ENCODE measurements at places on chromosomes 16 and 17.

- peak; percentile 84 for DNase-seq
These were observed 7.8 kb downstream of the RARA start for GRCh38 chr17:40316571-40317344.

GRCh38 chr17:64083563-64084085 is 46.3 kb downstream of the ERN1 start:
- DNase-seq: no peak

- no peak for DNase-seq
These were observed 31.4 kb downstream of the ANKFN1 start for GRCh38 chr17:56184650-56185049.

DNA sequence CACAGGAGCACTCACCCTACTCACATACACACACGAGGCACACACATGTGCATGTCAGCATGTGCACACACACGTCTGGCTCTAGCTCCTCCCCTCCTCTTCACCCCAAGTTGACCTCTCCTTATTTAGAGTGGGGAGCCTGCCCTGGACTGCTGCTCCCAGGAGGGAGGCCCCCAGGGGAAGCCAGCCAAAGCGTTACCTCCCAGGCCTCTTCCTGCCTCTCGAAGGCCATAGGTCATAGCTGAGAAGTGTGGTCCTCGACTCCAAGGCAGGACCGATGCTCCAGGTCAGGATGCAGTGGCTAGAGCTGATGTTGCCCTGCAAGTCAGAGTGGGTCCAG is 18.8 kb downstream of the POLR3K start:
- no peak for DNase-seq

DNA sequence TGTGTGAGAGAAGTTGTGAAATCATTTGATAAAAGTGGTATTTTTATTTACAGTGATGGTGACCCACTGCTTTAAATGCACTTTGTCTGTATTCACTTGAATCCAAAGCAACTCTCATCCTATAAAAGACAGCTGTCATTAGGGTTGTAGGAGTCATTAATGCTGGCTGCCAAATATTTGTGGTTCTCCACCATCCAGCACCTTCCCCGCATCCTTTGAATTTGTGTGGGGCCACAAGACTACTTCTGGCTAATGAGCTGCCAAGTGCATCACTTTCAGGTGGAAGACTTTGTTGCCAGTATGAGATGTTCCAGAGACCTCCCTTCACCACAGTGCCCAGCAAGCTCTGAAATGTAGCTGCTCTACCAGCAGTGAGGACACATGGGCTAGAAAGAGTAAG is 43.4 kb downstream of the CMTM3 start:
- no peak for DNase-seq

DNA sequence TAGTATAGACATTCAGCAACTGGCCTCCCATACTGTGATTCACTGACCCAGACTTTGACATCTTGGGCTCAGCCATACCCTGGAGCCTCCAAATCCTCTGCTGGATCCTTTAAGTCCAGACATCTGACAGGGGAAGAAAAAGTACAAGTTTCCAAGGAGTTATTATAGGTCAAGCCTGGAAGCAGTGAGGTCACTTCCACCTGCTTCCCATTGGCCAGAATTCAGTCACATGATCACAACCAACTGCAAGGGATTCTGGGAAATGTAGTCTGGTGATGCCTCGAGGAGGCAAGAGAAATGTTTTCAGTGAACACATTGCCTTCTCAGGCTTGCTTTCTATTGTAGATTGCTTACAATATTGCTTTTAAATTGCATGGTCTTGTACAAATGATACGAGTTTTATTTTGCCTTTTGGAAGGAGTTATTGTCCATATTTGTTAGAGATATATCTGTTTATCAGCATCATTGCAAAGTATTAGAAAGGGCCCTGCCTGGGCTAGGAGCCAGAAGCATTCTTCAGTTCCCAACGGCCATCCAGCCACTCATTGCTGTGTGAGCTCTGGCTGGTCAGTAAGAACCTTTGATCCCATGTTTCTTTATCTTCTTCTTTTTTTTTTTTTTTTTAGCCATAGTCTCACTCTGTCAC is 696.9 kb downstream of the WWOX start:
- peak; percentile 42 for DNase-seq

GRCh38 chr17:7843257-7843535 is 9.2 kb downstream of the KDM6B start:
- DNase-seq: no peak

DNA sequence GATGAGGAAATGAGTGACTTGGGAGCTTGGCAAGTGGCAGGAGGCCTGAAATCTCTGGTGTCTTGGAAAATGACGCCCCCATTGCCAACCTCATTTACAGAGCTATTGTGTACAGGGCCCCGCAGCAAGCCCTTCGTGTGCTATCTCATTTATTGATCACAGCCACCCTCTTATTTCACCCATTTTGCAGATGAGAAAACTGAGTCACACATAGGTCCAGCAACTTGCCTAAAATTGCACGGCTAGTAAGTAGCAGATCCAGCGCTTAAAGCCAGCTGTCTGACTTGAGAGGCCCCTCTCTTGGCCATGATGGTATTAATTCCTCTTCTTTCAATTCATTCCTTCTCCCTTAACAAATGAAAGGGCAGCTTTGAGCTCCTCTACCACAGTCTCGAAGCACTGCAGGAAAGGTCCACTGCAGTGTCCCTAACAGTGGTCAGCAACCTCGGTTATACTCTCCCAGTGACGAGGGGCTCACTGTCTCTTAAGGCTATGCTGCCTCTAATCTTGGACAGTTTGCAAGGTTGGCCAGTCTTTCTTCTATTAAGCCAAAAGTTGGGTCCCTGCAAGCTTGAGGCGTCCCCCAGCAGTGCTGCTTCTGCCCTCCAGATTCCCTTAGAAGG is 162.2 kb downstream of the COPRS start:
- DNase-seq: no peak

DNA sequence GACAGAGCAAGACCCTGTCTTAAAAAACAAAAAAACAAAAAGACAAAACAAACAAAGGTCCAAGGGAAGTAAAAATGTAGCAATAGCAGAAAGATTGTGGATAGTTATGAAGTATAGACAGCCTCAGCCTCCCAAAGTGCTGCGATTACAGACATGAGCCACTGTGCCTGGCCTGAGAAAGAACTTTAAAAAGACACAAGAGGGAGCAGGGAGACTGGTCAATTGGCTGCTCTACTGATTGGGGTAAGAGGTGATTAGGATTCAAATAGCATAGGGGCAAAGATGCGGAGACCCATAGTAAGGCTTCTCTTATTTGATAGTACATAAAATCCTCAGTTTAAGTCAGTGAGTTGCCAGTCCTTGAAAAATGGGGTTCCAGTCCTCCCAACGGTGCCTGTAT is 518.2 kb upstream of the GOT2 start:
- DNase-seq: no peak

DNA sequence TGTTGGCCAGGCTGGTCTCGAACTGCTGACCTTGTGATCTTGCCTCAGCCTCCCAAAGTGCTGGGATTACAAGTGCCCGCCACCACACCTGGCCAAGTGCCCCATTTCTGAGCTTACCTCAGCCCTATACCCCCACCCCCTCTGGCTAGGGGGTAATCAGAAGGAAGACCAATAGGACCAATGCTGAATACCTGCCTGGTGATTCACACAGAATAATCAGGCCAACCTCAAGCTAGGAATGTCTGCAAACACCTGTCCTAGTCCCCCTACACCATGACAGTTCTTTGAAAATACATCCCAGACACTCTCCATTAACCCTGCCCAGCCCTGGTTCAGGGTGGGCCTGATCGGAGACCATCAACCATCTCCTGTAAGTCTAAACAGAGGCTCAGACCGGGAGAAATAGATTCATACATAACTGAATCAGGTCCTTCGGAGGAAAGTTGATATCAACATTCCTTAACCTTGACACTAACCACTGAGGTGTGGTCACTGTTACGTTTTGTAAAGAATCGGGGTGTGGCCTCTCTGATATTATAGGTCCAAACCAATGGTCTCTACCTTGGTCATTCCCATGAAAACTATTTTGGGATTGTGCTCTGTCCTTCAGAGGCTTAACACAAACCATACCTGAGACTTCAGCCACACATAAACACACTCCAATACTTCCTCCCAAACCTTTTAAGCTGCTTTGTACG is 130.8 kb downstream of the GAS7 start:
- DNase-seq: no peak

GRCh38 chr16:77509796-77510195 is 75.0 kb upstream of the ADAMTS18 start:
- DNase-seq: no peak

GRCh38 chr17:55284001-55284884 is 19.5 kb downstream of the HLF start:
- peak; percentile 65 for DNase-seq

DNA sequence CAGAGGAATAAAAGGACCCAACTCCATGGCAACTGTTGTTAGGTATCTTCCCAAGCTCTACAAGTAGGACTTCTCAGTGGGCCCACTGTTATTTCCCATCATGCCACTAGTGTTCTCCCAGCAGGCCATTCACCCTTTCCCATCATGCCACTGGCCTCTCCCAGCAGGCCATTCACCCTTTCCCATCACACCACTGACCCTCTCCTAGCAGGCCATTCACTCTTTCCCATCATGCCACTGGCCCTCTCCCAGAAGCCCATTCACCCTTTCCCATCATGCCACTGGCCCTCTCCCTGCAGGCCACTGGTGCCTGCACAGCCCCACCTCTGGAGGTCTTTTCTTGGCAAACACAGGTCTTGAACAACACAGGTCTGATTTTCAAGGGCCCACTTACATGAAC is 36.3 kb downstream of the IFT140 start:
- DNase-seq: no peak

- DNase-seq: no peak
These were observed 54.8 kb downstream of the VAC14 start for GRCh38 chr16:70746040-70746707.

- no peak for DNase-seq
These were observed 21.9 kb downstream of the TPSD1 start for GRCh38 chr16:1277617-1278282.

- DNase-seq: no peak
These were observed 368.8 kb downstream of the SNX29 start for GRCh38 chr16:12345349-12345748.

DNA sequence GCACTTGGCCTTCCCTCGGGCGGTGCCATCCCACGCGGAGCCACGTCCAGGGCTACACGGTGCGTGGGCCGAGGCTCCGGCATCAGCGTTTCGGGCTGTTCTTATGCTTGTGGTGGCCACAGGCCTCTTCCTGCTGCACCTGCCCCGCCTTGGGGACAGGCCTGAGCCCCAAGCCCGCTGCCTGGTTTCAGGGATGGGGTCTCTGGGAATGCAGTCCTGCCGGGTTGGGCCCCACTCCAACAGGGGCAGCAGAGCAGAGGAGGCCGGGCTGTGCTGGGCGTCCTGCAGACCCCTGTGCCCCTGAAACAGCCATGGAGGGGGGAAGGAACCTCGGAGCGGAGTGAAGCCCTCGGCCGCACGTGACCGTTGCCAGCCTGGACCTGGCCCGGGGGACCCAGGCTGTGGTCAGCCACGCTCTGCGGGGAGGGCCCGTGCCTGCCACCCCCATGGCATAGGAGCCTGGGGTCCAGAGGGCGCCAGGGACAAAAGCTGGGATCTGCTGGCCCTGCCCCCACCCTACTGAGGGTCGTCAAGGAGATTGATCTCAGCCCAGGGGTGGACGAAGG is 453 bp upstream of the WFIKKN1 start:
- DNase-seq: no peak

GRCh38 chr16:75181630-75182029 is 25.3 kb downstream of the CTRB2 start:
- DNase-seq: no peak

- DNase-seq: no peak
These were observed 10.3 kb upstream of the ITGAX start for GRCh38 chr16:31344712-31345111.

DNA sequence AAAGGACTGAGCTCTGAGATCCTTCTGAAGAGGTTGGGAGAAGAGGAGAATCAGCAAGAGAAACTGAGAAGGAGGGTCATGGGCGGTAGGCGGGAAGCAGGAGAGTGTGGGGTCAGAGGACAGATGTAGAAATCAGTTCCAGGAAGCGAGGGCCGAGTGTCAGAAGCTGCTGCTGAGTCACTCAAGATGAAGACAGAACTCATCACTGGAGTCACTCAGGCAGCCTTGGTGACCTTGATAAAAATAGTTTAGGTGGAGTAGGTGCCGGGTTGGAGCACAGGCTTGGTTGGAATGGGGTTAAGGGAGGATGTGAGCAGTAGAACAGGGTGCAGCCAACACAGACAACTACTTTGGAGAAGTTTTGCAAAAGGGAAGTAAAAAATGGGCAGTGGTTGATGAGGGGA is 6.1 kb upstream of the ITGAM start:
- no peak for DNase-seq

- no peak for DNase-seq
These were observed 46.9 kb upstream of the SIAH1 start for GRCh38 chr16:48432136-48432535.

GRCh38 chr17:65556014-65556909 is 5.2 kb downstream of the AXIN2 start:
- peak; percentile 76 for DNase-seq

DNA sequence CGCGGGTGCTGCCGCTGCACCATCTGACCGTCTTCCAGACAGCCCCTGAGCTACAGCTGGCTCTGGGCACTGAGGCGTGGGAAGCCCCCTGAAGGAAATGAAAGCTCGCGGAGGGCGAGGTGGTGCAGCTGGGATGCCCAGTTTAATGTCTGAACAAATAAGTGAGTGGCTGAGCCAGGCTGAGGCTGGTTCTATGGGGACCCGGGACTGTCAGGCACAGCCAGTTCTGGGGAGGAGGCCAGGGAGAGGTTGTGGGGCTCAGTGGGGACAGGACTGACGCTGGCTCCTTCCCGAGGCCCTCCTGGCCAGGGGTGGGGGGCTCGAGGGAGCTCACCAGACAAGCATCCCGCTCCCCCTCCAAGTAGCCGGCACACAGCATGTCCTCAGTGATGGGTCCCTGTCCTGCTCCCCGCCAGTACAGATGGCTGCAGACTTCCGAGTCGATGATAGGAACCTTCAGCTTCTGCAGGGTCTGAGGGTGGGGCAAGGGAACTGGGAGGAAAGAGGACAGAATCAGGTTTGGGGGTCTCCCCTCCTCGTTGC is 4.4 kb downstream of the PRSS22 start:
- DNase-seq: no peak

- no peak for DNase-seq
These were observed 18.3 kb upstream of the ABCA3 start for GRCh38 chr16:2358811-2359210.

- DNase-seq: no peak
These were observed 62.7 kb downstream of the KLHDC4 start for GRCh38 chr16:87703071-87703470.

DNA sequence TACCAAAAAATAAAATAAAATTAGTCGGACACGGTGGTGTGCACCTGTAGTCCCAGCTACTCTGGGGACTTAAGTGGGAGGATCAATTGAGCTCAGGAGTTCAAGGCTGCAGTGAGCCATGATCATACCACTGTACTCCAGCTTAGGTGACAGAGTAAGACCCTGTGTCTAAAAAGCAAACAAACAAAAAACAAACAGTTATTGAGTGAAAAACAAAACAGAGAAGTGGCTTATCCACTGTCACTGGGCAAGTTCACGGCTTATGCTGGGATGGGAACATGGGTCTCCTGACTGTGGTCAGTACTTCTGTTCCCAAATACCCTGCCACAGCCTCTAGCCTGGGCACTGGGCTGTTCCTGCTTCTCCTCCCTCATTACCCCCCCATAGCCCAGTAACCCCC is 9.5 kb upstream of the GRN start:
- no peak for DNase-seq

GRCh38 chr16:82232806-82233205 is 62.8 kb upstream of the MPHOSPH6 start:
- DNase-seq: no peak

Measured in renal pelvis (tissue), 12 donors.